ENCODE measurements at places on chromosomes 3 and 15. TPM values are rescaled to one million over a fixed set of nuclear protein-coding genes. Genes with fewer than 3 reads are reported as not detected.

The ACSBG1 gene
- total RNA-seq = not detected

The GPR27 gene
- total RNA-seq = 6.5 TPM

DNA sequence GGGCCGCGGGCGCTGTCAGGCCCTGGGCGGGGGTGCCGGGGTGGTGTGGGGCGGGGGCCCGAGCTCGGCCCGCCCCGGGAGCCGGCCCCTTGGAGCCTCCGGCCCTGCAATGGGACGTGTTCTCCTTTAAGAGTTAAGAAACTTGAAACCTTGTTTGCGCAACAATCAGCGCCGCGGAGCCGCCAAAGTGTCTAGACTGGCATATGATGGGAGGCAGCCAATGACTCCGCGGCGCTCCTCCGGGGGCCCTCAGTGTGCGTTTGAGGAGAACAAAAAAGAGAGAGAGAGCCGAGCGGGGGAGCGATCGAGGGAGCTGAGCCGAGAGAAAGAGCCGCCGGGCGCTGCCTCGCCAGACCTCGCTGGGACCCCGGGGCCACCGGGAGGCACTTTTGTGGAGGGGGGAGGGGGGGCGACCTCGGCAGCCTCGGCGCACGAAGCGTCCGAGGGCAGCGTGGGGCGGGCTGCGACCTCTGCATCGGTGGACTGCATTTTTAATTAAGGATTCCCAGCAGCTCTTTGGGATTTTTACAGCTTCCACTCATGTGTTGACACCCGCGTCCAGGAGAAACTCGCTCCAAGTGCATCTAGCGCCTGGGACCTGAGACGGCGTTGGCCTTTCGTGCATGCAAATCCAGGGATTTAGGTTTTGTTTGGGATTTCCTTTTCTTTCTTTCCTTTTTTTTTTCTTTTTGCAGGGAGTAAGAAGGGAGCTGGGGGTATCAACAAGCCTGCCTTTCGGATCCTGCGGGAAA is at the start of gene SMAD6:
SMAD6 (plus strand) TSS at position 202 of the 752 bp plus-strand sequence. CDS start 1,023 bp downstream, outside the sequence.
- peak; percentile 99 for DNase-seq

- no peak for DNase-seq
Measured at GRCh38 chr3:18968120-18968519, 180.2 kb upstream of the KCNH8 start.
